ENCODE measurements at places on chromosomes 1 and 21. TPM values are rescaled to one million over a fixed set of nuclear protein-coding genes. Genes with fewer than 3 reads are reported as not detected.

DNA sequence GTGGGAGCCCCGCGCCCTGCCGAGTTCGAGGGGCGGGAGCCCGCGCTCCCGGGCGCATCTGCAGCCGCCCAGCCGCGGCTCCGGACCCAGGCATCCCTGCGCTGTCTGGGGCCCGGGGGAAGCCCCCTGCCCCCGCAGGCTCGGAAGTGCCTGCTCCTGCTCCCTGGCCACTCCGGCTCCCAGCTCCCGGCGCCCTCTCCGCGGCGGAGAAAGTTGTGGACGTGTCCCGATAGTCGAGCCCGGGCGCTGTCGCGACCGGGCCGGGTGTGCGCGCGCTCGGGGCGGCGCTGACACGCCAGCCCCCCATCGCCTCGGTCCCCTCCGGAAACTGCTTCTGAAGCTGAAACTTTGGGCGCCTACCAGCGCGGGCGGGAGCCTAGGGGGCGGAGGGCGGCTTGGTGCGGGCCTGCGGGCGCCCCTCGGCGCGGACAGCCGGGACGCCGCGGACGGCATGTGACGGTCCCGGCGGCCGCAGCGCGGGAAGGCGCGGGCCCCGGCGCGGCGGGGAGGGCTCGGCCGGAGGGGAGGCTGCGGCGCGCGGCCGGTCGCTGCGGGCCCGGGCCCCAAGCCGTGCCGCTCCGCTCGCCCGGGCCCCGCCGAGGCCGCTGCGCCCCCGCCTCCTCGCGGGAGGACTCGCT lies 515 bp downstream of the MAN1C1 start:
- no peak for DNase-seq

GRCh38 chr1:201766131-201766866 lies 62.7 kb upstream of the IPO9 start:
- DNase-seq = no peak

- no peak for DNase-seq
These were observed 107.0 kb upstream of the TLR5 start for GRCh38 chr1:223249854-223250631.

GRCh38 chr1:29870621-29871020 lies 634.3 kb downstream of the PTPRU start:
- DNase-seq = no peak

DNA sequence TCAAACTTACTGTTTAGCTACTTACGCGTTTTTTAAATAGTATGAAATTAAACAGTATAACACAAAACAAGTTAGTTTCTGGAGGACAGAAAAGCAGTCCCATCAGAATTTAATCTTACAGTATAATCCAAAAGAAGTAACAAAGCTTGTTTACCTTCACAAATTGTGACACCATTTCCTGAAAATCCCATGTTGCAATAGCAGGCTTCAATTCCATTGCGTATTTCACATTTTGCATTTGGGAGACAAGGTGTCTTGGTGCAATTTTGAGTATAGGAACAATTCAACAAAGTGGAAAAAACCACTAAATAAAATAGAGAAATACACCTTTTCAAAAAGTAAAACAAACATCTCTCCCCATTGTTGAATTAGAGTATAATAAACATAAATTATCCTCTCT lies 1.6 kb downstream of the ADGRL4 start:
- DNase-seq = no peak

GRCh38 chr1:229068270-229068987 lies 202.5 kb upstream of the RAB4A start:
- no peak for DNase-seq

DNA sequence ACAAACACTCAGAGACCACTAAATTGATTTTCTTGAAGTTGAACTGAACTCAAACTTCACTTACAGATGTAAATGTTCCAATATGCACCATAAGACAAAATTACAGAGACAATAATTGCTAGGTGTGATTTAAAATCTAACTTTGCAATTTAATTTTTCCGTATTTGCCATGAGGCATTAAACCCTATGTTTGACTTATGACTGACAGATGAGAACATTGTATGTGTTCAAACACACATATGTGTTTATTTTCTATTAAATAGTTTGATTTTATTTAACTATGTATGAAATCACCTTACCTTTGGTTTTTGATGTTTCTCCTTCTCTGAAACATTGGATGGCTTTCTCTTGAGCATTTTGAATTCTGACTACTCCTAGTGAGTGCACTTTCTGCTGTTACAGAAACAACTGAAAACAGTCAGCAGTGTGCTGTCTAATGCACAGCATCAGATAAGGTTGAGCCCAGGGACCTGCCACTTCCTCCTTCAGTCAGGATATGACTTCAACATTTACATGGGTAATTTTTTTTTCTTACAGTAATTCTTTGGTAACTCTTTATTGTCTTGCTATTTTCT lies at the start of gene SAMSN1:
SAMSN1 (minus strand) TSS at position 410 of the 575 bp plus-strand sequence; CDS start at position 356, 54 bp downstream.
- DNase-seq = peak; percentile 83

GRCh38 chr1:153661111-153661708 lies 2.7 kb downstream of the SNAPIN start:
- no peak for DNase-seq

- DNase-seq = no peak
These were observed 78.8 kb upstream of the NR5A2 start for GRCh38 chr1:199948587-199949280.

GRCh38 chr1:20666804-20667203 lies 5.6 kb upstream of the DDOST start:
- DNase-seq = peak; percentile 23

DNA sequence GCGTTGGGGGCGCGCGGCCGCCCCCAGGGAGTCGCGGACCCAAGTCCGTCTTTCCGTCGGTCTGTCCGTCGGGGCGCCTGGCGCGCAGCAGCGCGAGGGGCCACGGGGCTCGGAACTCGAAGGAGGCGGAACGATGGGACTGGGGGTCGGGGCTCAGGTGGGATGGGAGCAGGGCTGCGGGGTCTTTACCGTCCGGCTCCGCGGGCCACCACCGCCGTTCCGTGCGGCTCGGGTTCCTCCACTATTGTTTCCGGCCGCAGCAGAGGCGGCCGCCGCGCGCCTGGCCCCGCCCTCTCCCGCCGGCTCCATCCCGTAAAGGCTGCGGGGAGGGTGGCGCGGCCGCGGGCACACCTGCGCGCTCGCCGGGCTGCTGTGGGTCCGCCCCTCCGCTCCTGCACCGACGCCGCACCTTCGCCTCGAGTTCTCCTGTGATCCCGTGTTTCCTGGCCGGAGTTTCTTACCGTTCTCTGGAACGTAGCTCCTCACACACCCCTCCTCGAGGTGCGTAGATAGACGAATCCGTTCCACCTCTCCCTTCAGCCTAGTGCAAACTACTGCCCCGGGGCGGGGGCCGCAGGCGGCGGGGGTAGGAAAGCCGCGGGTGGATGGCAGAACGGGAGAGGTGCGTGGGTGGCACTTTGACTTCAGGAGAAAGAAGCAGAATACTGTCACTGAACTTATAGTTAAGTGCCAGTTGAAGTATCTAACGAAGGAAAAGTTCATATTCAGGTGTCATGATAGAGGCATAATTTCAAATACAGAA lies at the start of gene C21orf91:
C21orf91 (minus strand) TSS at position 243 of the 763 bp plus-strand sequence. CDS start 1,038 bp downstream, outside the sequence.
- DNase-seq = peak; percentile 92

DNA sequence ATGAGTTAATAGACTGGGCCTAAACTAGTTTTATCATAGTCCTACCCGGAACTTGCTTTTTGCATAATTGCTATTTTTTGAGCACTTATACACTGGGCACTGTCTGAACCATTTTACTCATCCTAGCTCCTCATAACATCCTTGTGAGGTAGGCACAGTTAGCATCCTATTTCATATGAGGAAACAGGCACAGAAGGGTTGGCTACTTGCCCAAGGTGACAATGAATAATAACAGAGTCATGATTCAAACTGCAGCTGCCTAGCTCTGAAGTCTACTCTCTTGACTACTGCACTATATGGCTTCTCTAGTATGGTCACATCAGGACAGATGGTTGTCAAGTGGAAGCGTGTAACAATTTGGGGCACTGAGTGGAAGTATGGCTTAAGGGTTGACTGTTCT lies 18.2 kb upstream of the RC3H1 start:
- no peak for DNase-seq

DNA sequence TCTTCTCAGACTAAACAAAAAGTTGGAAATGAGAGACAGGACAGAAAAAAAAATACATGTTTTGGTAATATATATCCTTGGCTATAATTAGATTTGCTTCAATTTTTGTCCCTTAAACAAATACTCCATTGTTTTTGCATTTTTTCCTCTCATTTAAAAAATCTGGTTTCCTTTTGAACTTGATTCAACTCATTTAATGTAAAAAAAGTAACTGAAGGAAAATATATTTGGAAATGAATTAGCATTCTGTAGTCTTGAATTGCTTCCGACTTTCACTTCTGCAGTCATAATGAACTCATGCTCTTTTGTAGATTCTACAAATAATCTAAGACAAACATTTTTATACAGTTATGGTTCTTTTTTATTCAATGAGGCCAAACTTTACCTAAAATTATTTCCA lies 309.1 kb downstream of the HMCN1 start:
- DNase-seq = no peak

GRCh38 chr1:112905395-112906149 lies 50.4 kb downstream of the SLC16A1 start:
- no peak for DNase-seq

- no peak for DNase-seq
These were observed 12.4 kb downstream of the TTC4 start for GRCh38 chr1:54728027-54728426.

DNA sequence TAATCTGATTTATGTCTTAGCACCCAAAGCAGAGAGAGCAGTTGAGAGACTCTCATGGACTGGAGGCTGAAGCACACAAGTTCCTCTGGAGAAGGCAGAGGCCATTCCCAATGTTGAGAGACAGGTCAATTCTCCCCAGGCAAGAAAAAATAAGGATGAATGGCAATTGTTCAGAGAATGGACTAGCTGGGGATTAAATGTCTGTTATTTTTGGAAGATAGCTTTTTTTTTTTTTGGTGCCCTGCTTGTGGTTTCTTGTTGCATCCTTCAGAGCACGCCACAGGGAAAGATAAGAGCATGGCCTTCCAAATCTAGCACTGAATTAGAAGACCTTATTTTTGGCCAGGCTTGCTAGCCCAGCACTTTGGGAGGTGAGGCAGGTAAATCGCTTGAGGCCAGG lies 65.6 kb upstream of the ERRFI1 start:
- DNase-seq = no peak

DNA sequence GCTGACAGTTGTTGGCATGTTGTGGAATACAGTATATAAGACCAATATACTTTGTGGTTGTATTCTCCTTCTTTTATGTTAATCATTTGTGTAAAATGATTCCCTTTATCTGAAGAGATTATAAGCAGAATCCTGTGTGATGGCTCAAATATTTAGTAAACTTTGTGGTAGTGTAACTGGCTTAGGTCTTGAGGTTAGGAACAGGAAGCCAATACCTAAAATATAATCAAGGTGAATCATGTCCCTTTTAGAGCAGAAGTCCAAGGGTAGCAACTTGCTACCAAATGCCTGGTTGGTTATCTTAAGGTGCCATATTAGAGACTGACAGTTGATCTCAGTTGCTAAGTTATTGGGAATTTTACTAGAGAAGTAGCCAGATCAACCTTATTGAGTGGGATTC lies 398.5 kb upstream of the ADAMTS5 start:
- no peak for DNase-seq

- DNase-seq = no peak
These were observed 6.8 kb downstream of the CPT2 start for GRCh38 chr1:53203466-53203865.

DNA sequence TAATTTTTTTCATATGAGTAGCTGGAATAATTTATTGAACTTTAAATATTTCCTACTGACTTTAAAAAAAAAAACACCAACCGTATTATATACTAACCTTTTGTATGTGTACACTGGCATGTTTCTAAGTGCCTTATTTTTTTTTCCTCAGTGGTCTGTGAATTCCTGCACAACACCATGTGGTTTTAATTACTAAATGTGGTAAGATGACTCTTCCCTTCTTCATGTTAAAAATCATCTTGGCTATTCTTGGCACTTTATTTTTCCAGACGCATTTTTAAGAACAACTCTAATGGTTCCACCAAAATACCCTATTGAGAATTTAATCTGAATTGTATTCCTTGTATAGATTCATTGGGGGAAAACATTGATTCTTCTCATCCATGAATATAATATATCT lies 28.4 kb downstream of the PPP2R5A start:
- no peak for DNase-seq

- peak; percentile 52 for DNase-seq
These were observed 4.5 kb downstream of the C1orf232 start for GRCh38 chr1:26164036-26164860.

Gene MAPKAPK2
- total RNA-seq = 95.2 TPM

Gene TRIM58
- 0.58 TPM for total RNA-seq

Gene PIK3CD
- total RNA-seq = 214 TPM

Gene KRTAP20-4
- total RNA-seq = not detected

Gene TEDDM1
- total RNA-seq = not detected

Gene RHBDL2
- total RNA-seq = not detected

Gene CALML6
- 0.38 TPM for total RNA-seq

Gene GMEB1
- total RNA-seq = 27.7 TPM

Gene PRAMEF9
- total RNA-seq = not detected

Gene IPP
- total RNA-seq = 14.5 TPM

Gene NTNG1
- not detected for total RNA-seq
